Femur (tissue), 1 donor: ENCODE measurements at places on chromosomes 6 and 20.

GRCh38 chr6:20605061-20605460 is 70.8 kb downstream of the CDKAL1 start:
- no peak for DNase-seq

DNA sequence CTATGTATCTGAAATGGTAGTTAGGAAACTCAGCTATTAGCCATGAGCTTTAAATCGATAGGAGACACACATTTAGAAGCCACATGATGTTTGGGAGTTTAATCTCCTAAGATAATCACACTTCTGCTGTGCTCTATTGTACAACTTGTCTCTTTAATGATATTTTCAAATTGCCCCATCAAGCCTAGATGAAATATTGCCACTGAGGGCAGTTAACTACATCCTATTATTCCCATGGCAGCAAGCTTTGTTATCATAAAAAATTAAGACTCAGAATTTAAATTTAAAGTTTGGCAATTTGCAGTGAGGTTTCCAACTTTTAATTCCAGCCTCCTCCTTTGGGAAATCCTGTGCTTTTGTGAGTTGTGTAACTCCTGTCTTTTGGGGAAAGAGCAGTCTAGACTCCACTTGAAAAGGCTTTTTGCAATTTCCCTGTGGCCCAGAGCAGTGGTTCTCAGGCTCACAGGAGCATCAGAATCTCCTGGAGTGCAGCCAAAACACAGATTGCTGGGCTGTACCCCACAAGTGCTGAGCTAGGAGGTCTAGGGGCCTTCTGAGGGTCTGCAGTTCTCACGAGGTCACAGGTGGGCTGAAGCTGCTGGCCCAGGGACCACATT is 792.4 kb downstream of the QKI start:
- DNase-seq = no peak

DNA sequence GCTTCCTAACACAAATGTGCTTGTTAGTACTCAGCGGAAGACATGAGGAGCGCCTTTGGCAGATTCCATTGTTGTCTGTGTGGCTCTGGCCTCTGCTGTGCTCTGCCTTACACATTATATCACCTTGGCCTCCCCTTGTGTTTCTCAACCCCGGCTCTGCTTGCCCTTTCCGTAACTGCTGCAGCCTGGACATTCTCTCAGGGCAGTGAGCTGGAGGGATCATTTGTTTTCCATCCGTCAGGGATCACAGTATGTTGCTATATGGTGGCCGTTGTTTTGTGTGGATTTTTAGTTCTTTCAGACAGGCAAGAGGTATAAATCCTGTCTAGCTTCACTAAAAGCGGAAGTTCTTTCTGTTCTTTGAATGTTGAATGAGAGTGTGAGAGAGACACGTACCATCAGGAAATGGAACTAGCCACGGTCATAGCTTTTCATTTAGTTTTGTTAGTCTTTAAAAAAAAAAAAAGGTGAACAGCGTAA is 175.1 kb downstream of the JARID2 start:
- DNase-seq = no peak

- no peak for DNase-seq
These were observed 848.8 kb upstream of the MAP3K7 start for GRCh38 chr6:91435630-91436029.

DNA sequence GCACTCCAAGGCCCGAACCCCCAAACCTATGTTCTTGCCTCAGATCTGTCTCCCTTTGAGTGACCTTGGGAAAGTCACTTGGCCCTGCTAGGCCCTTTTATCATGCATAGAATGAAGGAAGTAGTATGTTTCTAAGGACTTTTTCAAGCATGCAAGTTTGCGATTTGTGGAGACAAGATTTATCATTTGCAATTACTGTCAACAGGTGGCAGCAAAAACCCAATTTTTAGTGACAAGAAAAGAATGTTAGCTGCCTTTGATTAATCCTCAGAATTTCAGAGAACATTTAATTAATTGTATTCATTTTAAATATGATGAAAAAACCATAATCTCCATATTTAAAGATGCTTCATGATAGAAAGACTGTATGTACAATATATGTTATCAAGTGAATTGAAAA is 28.3 kb upstream of the PREP start:
- DNase-seq = no peak

- DNase-seq = peak; percentile 78
These were observed 83.7 kb downstream of the FYN start for GRCh38 chr6:111789598-111789997.

DNA sequence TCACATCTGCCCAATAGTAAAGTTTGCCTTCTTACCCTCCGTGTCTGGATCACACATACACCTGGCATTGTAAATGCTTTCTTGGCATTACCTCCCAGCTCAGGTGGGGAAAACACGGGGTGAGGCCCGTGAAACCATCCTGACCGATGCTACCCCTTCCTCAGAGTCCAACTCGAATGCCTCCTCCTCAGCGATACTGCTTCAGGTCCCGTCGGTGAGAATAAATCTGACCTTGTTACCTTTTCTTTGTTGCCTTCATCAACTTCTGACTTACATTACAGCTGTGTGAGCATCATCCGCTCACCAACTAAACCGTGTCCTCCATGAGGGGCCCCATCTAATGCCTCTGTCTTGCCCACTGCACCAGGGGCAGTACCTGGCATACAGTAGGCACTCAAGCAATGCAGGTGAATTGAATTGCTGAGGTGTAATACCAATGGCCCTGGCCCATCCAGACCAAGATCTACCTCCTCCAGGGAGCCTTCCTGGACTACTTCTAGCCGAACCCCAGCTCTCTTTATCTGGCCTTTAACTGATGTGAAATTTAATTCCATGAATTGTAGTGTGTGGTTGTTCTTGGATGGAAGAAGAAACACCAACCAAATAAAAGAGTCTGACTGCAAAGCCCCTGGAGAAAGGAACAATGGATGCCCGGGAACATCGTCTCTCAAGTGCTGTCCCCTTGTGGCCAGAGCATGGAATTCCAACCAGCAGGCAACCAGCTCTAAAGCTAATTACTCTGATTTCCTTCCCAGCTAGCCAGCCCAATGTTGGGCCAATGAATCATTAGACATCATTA is 141.5 kb downstream of the ANKRD60 start:
- DNase-seq = peak; percentile 44
